ENCODE measurements at places on chromosomes 6 and 20.

DNA sequence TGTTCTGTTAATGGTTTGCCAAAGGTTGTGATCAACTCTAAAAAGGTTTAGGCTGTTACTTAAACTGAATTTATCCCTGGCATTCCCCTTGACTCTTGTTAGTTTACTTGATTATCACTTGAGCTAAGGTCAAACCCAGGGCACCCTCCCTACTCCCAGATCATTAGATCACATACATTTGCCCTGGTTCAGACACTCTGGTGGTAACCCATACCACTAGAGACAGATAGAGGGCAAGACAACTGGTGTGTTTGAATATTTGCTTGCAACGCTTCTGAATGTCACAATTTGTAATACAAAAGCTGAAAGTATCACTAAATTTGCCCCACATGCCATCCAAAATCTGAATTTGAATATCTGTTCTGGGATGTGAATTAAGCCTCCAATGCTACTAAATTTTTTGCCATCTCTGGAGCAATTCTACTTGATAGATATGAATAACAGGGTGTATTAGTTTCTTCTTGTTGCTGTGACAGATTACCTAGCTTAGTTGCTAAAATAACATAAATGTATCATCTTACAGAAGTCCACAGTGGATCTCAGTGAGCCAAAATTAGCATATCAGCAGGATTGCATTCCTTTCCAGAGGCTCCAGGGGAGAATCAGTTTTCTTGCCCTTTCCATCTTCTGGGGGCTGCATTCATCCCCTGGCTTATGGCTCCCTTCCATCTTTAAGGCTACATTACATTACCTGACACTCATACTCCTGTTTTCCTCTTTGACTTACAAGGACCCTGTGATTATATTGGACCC, 45.4 kb downstream of the FIG4 start:
- no peak for DNase-seq

GRCh38 chr20:45579184-45579583, at the start of gene WFDC8:
Gene WFDC8, minus strand, starts transcription at chr20:45579284. Its CDS starts 37 bp downstream, at chr20:45579247.
- no peak for DNase-seq

GRCh38 chr6:98833307-98834059, 891 bp upstream of the POU3F2 start:
- peak; percentile 23 for DNase-seq

DNA sequence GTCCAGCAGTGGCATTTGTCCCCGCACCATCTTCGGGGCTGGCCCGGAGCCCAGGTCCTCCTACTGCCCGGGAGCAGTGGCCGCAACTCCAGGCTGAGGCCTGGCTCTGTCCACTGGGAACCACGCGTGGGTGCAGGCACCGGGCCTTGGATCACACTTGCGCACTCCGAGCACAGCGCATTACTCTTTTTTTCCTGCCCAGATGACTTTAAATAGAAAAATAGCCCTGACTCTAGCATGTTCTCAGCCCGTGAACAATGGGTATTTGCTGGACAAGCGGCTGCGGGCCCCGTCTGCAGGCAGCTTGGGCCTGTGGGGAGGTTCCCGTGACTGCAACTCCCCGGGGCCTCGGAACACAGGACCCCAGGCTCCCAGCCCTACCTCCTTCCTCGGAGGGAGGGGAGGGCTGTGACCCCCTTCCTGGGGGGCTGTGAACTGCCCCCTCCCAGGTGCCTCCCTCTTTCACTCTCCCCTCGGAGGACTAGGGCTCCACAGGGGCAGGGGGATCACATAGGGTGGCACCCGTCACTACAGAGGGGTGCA, 162.2 kb downstream of the TBXT start:
- DNase-seq, result peak; percentile 54

DNA sequence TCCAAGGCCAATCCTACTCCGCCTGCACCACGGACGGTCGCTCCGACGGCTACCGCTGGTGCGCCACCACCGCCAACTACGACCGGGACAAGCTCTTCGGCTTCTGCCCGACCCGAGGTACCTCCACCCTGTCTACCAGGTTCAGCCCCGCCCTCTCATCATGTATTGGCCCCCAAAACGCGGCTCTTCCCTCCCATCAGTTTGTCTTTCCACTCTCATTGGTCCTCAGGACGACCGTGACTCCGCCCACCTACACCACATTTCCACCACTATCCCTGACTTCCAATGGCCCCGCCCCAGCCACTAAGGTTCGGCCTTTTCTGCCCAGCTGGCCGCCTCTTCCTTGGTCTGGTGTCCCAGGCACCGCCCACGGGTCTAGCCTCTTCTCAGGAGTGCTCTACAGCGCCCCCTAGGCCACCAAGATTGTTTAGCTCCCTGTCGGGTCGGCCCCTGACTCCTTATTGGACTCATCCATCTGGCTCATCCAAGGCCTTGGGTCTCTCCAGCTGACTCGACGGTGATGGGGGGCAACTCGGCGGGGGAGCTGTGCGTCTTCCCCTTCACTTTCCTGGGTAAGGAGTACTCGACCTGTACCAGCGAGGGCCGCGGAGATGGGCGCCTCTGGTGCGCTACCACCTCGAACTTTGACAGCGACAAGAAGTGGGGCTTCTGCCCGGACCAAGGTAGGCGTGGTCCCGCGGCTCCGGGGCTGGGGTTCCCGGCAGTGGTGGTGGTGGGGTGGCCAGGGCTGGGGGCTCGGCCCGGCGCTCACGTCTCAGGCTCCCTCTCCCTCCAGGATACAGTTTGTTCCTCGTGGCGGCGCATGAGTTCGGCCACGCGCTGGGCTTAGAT, 3.1 kb downstream of the MMP9 start:
- peak; percentile 25 for DNase-seq

GRCh38 chr6:15301179-15302006, 55.5 kb downstream of the JARID2 start:
- no peak for DNase-seq

DNA sequence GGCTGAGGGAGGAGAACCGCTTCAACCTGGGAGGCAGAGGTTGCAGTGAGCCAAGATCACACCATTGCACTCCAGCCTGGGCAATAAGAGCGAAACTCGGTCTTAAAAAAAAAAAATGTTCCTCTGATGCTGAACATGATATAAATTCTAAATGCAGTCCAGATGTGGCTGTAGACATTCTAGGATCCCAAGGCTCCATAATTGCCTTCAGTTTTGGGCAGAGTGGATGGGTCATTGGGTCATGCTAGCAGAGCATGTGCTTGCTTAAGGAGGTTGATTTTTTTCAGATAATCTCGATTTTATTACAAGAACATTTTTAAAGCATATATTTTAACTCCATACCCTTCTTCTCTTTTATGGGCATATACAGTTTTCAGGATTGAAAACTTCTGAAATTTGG, 112.0 kb downstream of the UTRN start:
- no peak for DNase-seq

- no peak for DNase-seq
Observed at GRCh38 chr6:21489826-21490225, 103.7 kb upstream of the SOX4 start.
